Activated B cell treated with CpG ODN at 0.5 μM for 24 hours (primary cell): ENCODE measurements at places on chromosomes 6 and 20. TPM values are rescaled to one million over a fixed set of nuclear protein-coding genes. Genes with fewer than 3 reads are reported as not detected.

Gene SNAI1
- 0.61 and 0.67 TPM in 2 replicates for total RNA-seq

Gene ERMARD
- 33.5 and 45.4 TPM in 2 replicates for total RNA-seq

DNA sequence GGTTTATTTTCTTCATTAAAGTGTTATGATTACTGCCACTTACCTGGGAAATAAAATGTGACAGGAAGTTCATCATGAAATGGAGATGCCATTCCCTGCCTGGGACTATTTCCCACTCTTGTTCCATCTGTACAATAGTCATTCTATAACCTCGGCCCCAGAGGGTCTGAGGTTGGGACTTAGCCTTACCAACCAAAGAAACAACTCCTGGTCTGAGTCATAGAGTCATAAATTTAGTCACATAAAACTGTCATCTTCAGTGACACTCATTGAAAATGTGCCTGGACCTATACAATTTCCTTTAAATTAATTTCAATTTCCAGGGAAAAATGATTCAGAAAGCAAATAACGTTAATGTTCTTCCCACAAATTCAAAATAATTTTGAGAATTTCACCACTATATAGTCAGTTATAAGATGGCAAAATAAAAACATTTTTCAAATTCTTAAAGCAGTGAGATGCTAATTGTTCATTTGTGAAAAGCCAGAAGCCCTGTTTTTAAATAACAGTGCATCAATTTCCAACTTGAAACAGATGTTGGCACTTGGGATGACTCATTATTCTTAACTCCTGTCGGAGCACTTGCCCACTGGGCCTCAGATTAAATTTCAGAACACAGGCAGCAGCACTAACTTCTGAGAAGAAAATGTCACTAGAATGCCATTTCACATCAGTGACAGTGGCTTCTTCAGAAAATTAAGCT lies 201.2 kb upstream of the SMLR1 start:
- H3K27ac ChIP-seq = no peak overlapping the region
- no peaks in the 10 kb centered on the region for H3K27me3 ChIP-seq
- H3K36me3 ChIP-seq = no peaks in the 10 kb centered on the region
- DNase-seq = no peak

Gene JAG1
- not detected in 2 replicates for total RNA-seq

- no peak for DNase-seq
Observed at GRCh38 chr20:11145616-11146015, 471.8 kb upstream of the JAG1 start.

- no peak overlapping the region for H3K4me3 ChIP-seq
- peaks cover 2% of the 10 kb centered on the region for H3K4me1 ChIP-seq
- peaks cover 7% of the 10 kb centered on the region for H3K27me3 ChIP-seq
Observed at GRCh38 chr20:20340443-20340842, 27.5 kb upstream of the INSM1 start.

GRCh38 chr6:9710574-9710973 lies 704.3 kb downstream of the TFAP2A start:
- no peak for DNase-seq
- no peaks in the 10 kb centered on the region for H3K27me3 ChIP-seq
- H3K4me1 ChIP-seq = no peaks in the 10 kb centered on the region
- H3K4me3 ChIP-seq = no peak overlapping the region

Gene FRMD1
- total RNA-seq = not detected in 2 replicates

DNA sequence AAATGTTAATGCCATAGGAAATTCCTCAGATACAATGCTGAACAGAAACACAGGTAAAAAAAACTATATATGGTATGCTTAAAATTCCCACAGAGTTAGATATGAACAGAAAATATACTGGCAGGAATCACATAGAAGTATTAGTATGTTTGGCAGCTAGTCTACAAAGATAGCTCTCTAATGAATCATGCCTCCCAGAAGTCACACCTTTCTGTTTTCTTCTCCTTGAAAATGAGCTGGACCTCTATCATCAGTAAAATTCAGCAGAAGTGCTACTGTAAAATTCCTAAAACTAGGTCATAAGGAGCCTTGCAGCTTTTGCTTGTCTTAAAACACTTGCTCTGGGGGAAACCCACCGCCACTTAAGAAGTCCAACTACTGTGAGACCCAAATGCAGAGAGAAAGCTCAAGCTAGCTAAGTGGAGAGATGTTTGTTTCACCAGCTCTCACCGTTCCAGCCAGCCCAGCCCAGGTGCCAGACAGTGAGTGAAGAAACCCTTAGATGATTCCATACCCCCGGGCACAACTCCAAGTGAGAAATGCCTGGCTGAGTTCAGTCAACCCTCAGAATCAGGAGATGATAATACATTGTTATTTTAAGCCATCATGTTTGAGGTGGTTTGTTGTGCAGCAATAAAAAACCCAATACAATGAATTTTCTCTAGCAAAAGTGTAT lies 43.0 kb downstream of the TSPYL4 start:
- H3K27ac ChIP-seq = no peak overlapping the region
- no peaks in the 10 kb centered on the region for H3K4me1 ChIP-seq
- H3K27me3 ChIP-seq = no peaks in the 10 kb centered on the region
- H3K36me3 ChIP-seq = peaks cover 2% of the 10 kb centered on the region
- no peak for DNase-seq
- no peak overlapping the region for H3K4me3 ChIP-seq

GRCh38 chr6:138430361-138431145 lies 26.5 kb downstream of the HEBP2 start:
- H3K27me3 ChIP-seq = peaks cover 3% of the 10 kb centered on the region
- H3K4me3 ChIP-seq = no peak overlapping the region
- DNase-seq = no peak
- no peaks in the 10 kb centered on the region for H3K36me3 ChIP-seq
- peaks cover 6% of the 10 kb centered on the region for H3K4me1 ChIP-seq
- no peak overlapping the region for H3K27ac ChIP-seq

Gene GNL1
- total RNA-seq = 67.2 and 67.4 TPM in 2 replicates

DNA sequence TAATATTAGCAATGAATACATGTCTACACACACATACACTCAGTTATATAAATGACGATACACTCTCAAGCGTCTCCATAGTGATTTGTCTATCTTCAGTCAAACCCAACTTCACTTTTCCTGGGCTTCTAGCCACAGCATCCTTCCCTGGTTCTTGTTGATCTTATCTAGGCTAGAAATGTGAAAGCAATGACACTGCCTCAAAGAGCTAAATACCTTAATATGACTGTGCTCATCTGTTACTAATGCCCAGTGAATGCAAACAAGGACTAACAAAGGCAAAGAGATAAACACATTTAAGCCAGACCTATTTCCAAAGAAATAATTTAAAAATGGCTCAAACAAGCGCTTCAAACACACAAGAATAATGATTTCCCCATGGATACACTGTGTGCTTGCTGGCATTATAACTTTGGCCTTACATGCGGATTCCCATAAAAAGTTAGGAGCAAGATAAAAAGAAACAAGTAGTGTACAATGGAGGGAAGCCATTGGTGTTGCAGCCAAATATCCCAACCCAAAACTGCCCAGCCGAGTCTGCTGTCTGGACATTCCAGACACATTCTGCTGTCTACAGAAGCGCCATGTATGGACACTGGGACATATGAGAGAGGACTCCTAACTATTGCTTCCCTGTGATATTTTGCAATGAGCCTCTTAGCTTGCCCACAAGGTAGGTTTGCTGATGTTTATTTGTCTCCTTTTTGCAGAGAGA lies 19.5 kb upstream of the DAAM2 start:
- no peaks in the 10 kb centered on the region for H3K36me3 ChIP-seq
- no peak overlapping the region for H3K27ac ChIP-seq
- DNase-seq = no peak
- H3K4me1 ChIP-seq = no peaks in the 10 kb centered on the region
- no peaks in the 10 kb centered on the region for H3K27me3 ChIP-seq

DNA sequence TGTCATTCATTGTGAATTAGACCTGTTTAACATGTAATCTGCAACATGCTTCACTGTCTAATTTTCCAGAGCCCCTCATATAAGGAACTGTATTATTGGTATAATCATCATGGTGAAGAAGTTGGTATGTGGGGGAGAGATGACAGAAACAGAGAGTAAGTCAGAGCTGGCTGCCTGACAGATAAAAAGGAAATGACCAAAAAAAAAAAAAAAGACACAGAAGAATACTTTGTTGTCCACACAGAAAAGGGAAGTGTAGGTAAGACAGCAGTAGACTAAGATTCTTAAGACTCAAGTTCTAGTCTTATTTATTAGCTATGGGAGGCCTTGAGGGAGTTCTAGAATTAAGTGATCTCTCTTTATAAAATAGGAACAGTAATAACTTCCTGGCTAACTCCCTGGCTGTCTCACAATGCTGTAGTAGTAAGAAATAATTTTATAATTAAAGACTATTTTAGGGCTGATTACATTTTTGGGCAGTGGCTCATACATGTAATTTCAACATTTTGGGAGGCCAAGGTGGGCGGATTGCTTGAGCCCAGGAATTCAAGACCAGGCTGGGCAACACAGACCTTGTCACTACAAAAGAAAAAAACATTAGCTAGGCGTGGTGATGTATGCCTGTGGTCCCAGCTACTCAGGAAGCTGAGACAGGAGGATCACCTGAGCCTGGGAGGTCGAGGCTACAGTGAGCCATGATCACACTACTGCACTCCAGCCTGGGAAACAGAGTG lies 102.5 kb downstream of the PRL start:
- no peak overlapping the region for H3K27ac ChIP-seq
- peaks cover 5% of the 10 kb centered on the region for H3K4me1 ChIP-seq
- no peaks in the 10 kb centered on the region for H3K27me3 ChIP-seq
- DNase-seq = no peak
- no peaks in the 10 kb centered on the region for H3K36me3 ChIP-seq

DNA sequence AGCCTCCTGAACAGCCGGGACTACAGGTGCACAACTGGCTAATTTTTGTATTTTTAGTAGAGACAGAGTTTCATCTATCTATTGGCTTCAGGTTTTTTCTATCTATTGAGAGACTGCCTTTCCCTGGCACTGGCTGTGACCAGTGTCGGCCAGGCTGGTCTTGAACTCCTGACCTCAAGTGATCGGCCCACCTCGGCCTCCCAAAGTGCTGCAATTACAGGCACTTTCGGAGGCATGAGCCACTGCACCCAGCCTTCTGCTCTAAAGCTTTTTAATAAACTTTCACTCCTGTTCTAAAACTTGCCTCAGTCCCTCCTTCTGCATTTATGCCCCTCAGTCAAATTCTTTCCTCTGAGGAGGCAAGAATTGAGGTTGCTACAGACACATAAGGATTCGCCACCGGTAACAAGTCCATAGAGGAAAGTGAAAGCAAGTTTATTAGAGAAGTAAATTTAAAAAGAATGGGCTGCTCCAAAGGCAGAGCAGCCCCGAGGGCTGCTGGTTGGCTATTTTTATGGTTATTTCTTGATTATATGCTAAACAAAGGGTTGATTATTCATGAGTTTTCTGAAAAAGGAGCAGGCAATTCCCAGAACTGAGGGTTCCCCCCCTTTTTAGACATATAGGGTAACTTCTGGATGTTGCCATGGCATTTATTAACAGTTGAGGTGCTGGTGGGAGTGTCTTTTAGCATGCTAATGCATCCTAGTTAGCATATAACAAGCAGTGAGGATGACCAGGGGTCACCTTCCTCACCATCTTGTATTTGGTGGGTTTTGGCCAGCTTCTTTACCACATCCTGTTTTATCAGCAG lies 44.8 kb upstream of the RNGTT start:
- no peak for DNase-seq
- no peaks in the 10 kb centered on the region for H3K27me3 ChIP-seq
- H3K4me3 ChIP-seq = no peak overlapping the region
- peaks cover 10% of the 10 kb centered on the region for H3K4me1 ChIP-seq

Gene OPRL1
- total RNA-seq = 1.3 and 1.4 TPM in 2 replicates

DNA sequence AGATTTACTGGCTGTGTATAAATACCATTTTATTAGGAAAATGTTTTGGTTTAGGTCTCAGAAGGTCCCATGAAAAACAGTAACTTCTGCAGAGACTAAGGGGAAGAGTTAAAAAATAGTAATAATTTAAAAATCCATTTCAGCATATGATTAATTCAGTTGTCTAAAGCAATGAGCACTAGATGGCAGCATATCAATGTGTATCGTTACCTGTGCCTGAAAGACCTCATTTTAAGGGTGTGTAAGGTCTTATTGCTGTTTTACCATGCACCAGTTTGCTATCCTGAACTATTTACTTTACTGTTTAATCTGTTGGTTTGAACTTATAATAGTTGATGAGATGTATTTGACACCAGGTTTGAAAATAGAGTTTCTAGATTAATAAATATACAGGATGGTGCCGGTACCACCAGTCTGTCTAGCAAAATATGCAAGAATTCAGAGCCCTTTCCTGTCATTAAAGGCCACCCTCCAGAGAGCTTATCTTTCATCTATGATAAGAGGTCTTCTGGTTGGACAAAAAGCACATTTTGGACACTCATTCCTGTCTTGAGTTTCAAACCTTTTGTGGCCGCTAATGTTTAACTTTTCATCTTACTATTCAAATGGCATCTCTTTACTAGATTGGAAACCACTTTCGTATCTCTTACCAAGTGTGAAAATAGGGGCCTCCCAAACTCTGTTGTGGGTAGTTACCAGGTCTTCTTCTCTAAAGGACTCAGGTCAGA lies 8.9 kb upstream of the AHI1 start:
- H3K4me3 ChIP-seq = no peak overlapping the region
- DNase-seq = no peak
- H3K4me1 ChIP-seq = peaks cover 2% of the 10 kb centered on the region
- no peaks in the 10 kb centered on the region for H3K27me3 ChIP-seq

DNA sequence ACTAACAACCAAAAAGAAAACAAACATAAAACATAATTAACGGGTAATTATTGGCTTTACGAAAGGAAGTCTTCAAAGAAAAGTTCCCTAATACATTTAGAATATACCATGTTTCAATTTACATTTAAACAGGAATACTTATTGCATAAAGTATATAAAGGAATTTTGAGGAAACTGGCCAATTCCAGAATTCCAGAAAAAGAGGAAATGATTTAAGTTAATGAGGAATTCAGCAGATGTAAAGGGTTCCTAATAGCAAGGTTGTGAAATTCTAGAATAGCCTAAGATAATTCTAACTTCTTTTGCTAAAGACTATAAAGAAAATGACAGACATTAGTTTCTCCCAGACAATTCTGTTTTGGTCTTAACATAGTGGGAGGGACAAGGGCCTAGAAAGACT lies 35.0 kb downstream of the DTNBP1 start:
- H3K4me1 ChIP-seq = peaks cover 14% of the 10 kb centered on the region
- peaks cover 44% of the 10 kb centered on the region for H3K36me3 ChIP-seq
- H3K4me3 ChIP-seq = no peak overlapping the region
- no peak for DNase-seq
- no peaks in the 10 kb centered on the region for H3K27me3 ChIP-seq

Gene AGER
- total RNA-seq = 23.5 and 30.8 TPM in 2 replicates

Gene HEY2
- not detected in 2 replicates for total RNA-seq
